Retinal pigment epithelial cell (primary cell): ENCODE measurements at places on chromosomes 16 and 17.

GRCh38 chr17:76208120-76208519 is 32.2 kb downstream of the RNF157 start:
- no peak for DNase-seq

GRCh38 chr16:79868841-79869240 is 268.3 kb upstream of the MAF start:
- no peak for DNase-seq

DNA sequence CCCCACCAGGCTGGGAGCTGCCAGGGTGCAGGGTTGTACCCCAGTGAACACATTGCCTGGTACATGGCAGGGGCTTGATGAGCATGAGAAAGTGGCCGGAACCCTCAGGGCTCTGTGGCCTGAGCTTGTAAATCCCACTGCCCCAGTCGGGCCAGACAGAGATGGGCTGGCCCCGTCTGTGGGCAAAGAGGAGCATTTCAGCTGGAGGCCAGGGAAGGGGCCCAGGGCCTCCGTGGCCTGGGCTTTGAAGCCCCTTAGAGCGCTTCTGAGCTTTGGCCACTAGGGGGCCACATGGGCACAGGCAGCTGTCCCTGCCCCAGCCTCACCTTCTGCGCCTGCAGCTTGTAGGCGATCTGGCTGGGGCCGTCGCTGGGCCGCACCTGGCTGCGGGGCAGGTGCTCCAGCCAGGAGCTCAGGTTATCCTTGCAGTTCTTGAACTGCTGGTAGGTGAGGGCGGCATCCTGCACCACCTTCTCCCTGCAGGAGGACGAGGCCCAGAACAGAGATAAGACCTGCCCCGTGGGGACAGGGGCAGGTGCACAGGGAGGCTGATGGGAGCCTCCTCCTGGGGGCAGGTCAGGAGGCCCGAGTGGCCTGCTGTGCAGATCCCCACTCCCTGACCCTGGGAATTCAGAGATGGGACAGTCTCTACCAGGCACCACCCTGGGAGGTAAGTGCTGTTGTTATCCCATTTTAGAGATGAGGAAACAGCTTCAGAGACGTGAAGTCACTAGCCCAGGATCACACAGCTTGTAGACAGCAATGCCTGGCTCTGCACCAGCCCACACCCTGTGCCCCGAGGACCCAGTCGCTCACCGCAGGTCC is 12.8 kb downstream of the EVPL start:
- peak; percentile 15 for DNase-seq

GRCh38 chr17:57939797-57940196 is 15.4 kb downstream of the CUEDC1 start:
- DNase-seq = no peak

DNA sequence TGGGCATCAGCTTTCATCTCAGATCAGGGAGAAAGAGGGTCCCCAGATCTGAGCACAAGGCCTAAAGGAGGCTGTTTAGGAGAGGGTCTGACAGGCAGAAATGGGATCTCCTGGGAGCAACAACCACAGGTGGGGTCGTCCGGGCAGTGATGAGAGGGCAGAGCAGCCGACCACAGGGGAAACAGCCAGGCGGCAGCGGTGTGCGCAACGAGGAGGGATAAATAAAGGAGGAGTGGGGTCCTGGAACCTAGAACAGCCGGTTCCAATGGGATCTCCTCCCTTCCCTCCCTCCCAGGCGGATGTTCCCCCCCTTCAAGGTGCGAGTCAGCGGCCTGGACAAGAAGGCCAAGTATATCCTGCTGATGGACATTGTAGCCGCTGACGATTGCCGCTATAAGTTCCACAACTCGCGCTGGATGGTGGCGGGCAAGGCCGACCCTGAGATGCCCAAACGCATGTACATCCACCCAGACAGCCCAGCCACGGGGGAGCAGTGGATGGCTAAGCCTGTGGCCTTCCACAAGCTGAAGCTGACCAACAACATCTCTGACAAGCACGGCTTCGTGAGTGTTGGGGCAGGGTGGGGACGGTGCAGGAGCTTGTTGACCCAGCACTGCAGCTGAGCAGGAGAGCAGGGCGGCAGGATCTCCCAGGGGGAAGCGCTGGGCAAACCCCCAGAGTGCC is 1.9 kb downstream of the TBX2 start:
- DNase-seq = no peak

DNA sequence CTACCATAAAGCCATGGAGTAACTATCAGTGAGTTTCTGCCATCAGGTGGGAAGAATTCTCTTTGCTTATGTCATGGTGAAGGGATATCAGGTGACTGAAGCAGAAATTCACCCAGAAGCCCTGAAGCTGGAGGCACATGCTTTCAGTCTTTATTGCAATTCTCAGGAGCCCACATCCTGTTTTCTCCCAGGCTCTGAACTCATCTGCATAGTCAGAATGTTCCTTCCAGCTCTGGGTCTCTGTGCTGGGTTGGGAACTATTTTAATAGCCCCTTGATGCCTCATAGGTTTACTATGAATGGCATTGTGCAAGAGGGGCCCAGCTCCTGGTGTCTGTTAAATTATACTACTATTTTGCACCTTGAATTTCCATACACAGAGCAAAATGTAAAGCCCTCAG is 198.4 kb upstream of the SOX9 start:
- DNase-seq = no peak

GRCh38 chr16:2988590-2989099 is 8.4 kb upstream of the PKMYT1 start:
- DNase-seq = no peak

GRCh38 chr16:57144027-57144426 is 41.8 kb downstream of the PSME3IP1 start:
- DNase-seq = no peak

DNA sequence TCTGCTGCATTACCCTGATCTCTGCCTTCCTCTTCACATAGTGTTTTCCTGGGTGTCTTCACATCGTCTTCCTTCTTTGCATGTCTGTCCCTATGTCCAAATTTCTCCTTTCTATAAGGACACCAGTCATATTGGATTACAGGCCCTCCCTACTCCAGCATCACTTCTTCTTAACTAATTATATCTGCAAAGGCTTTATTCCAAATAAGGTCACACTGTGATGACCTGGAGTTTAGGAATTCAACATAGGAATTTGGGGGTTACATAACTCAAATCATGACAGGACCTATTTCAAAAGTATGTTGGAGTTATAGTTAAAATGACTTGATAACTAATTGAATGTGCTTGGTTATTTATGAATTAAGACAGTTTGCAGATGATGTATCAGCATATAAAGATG is 490.5 kb upstream of the ERCC4 start:
- DNase-seq = no peak

DNA sequence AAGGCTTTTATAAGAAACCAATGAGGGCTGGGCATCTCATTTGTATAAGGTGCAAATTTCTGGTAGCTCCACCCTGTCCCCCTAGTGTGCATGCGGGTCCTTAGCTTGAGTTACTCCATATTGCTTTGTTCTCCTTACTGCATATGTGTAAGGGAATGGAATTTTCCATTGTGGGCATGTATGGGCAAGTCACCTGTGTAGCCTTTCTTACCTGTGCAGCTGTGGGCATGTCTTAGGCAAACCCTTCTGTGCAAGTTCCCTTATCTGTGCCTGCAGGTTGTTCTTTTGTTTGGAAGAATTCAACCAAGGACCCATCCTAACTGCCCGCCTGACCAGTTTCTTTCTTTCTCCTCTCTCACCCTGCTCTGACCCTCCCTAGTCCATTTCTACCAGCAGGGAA is 122.8 kb upstream of the HS3ST4 start:
- no peak for DNase-seq

GRCh38 chr16:83711069-83711468 is 96.7 kb upstream of the HSBP1 start:
- DNase-seq = no peak

GRCh38 chr16:82643936-82644630 is 17.3 kb downstream of the CDH13 start:
- no peak for DNase-seq

DNA sequence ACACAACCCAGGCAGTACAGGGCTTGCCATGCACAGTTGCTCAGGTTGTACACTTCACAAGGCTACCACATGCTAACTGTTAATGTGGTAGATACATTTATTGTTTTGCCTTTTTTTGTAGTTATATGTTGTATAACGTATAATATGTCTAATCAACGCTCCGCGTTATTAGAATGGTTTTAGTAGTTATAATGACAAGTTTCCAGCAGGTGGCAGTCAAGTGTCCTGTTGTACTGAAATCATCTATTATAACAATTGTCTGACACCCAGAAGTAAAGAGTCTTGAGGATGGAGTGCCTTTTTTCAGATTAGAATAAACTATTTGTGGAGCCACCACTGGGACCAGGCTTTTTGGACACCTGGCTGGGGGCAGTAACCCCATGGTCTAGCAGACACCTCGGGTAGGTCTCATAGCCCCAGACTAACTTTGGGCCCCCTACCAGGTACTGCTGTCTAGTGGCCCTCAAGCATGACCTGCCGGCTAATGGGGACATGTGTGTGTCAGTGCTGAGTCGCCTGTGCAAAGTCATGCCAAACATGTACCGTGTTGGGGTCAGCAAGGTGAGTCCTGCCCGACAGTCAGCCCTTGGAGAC is 32.8 kb downstream of the MYO15A start:
- no peak for DNase-seq

DNA sequence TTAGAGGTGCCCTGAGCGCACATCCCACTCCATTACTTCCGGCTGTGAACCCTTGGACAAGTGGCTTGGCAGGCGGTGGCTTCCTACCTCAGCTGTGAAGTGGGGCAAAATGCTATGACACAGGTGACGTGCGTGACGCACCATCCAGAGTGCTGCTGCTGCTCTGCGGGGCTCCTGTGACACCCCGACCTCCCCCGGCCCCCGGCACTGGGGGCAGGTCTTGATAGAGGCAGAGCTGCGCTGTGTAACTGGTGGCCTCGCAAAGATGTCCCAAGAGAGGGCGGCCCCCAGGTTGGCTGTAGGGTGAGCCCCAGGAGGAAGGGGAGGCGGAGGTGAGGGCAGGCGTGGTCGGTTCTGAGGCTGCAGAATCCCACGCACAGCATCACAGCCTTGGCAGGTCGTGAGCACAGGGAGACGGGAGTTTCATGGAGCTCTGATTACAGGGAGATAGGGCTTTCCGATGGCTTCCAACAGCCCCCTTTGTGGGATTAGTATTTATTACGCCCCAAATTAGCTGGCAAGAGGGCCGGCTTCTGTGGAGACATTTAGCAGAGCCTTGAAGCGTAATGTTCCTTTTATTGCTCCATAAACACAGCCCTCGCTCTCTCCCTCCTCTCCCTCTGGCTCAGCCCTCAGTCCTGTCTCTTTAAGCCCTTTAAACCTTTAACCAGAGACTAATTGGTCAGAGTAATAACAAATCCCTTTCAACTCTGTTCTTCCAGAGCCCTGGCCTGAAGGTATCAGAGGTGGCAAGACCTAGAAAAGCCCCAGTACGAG is 328.1 kb downstream of the C16orf95 start:
- peak; percentile 39 for DNase-seq

- DNase-seq = no peak
Measured at GRCh38 chr16:68710211-68710610, 26.9 kb upstream of the CDH1 start.

DNA sequence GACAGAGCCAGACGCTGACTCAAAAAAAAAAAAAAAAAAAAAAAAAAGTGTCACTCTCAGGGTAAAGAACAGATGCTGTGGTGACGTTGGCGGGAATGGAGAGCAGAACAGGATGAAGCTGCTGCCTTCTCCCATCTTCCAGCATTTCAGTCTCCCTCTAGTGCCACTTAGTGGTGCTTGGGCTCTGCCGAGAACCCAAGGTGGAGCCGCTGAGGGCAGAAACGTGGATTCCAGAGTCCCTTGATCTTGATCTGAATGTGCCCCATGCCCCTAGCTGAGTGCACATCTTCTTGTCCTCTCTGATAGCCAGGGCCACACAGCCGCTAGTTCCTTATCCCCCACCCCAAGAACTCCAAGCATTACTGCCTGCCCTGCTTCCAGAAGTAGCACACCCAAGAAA is 43.2 kb upstream of the FA2H start:
- DNase-seq = no peak

DNA sequence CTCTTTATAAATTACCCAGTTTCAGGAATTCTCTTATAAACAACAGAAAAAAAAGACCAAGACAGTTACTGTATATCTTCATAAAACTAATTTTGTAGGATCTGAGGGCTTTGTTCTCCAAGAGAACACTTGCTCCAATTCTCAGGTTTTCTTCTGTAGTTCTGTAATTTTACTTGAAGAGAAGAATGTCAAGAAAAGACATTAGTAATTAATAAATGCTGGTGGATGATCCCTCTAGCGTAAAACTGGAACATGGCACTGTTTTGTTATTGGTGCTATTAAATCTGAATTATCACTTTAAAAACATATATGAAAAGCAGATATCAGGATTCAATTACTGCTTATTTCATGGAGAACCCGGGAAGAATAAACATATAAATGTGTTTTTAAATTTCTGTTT is 36.5 kb upstream of the CPHXL start:
- DNase-seq = no peak

DNA sequence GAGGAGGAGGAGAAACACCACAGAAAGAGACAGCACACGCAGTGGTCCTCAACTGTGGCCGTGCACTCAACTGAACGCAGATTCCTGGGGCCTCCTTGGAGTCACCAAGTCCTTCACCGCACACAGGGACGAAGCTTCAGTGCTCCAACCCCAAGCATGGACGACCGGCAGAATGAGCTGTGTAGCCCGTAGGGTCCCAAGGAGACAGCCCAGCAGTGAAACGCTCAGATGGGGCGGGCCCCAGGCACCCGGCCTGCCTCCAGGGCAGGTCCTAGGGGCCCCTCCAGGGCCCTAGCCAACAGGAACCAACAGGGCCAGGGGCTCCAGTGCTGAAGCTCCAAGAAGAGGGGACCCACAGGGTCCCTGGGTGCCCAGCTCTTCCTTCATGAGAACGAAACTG is 13.2 kb downstream of the RAB40B start:
- no peak for DNase-seq

DNA sequence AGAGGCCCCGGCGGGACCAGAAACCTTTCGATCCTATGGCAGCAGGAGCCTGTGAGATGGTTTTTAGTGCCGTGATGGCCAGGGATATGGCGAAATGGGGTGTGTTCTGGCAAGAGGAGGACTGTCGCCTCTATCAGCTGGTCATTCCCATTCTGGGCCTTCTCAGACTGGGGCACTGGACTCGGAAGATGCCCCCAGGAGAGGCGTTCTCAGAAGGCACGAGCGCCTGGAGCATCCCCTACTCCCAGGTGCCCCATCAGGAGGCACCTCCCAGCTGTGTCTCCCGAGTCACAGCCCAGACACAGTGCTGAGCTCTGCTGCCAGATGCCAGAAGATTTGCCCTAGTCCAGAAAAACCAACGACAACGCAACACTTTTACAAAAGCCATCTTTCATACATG is 54.6 kb upstream of the ENDOV start:
- no peak for DNase-seq

DNA sequence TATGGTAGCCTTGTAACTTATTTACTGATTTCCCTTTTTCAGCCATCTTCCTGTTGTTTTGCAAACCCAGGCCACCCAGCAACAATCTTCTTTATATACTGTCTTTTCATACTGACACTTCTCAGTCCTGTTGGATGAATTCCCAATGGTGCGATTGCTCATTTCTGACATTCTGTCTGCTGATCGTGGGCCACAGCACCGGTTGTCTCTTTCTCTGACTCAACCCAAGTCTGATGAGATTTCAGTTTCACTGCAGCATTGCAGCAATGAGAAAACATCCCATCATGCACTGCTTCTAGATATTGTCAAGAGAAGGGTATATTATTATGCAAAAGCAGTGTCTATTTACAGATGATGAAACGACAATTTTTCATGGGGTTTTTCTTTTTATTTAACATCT is 349.2 kb upstream of the HSBP1 start:
- DNase-seq = no peak
